ENCODE measurements at places on chromosomes 13 and 19. TPM values are rescaled to one million over a fixed set of nuclear protein-coding genes. Genes with fewer than 3 reads are reported as not detected.

The ZNF285 gene
- total RNA-seq = 3.9 TPM

The CAPN12 gene
- 7.7 TPM for total RNA-seq

The ZNF729 gene
- total RNA-seq = not detected

The CGB1 gene
- not detected for total RNA-seq

The NLRP5 gene
- not detected for total RNA-seq

The MICU2 gene
- total RNA-seq = 59.5 TPM

The COL5A3 gene
- total RNA-seq = 1.2 TPM

The ZNF491 gene
- total RNA-seq = 0.72 TPM

The CGB5 gene
- 0.24 TPM for total RNA-seq

The CLDN10 gene
- 1.7 TPM for total RNA-seq

The EBI3 gene
- not detected for total RNA-seq

The FXYD5 gene
- 12.8 TPM for total RNA-seq

The SH2D3A gene
- total RNA-seq = 129 TPM

The SULT2A1 gene
- total RNA-seq = not detected

The ATP4B gene
- total RNA-seq = not detected

The MIA gene
- total RNA-seq = 0.24 TPM

The KCNRG gene
- total RNA-seq = 4.5 TPM

The INSR gene
- total RNA-seq = 6.7 TPM

The GARRE1 gene
- total RNA-seq = 6.7 TPM

The NTF4 gene
- 8.0 TPM for total RNA-seq

The RNASEH2A gene
- 9.2 TPM for total RNA-seq

The CEACAM21 gene
- total RNA-seq = not detected

The ADGRE1 gene
- not detected for total RNA-seq

The CRX gene
- not detected for total RNA-seq

The SHISA2 gene
- total RNA-seq = 49.9 TPM

The DIRAS1 gene
- total RNA-seq = under 0.01 TPM

The ZNF415 gene
- total RNA-seq = 6.3 TPM

The TMEM272 gene
- total RNA-seq = under 0.01 TPM

The F2RL3 gene
- total RNA-seq = not detected

The C19orf18 gene
- total RNA-seq = not detected

The TNFSF13B gene
- 1.1 TPM for total RNA-seq

The ZNF556 gene
- 1.3 TPM for total RNA-seq

Data from tracheal epithelial cell (primary cell).